ENCODE measurements at places on chromosomes 16 and 17.

GRCh38 chr17:78884148-78884825 lies 18.7 kb downstream of the CEP295NL start:
- DNase-seq = peak; percentile 46

GRCh38 chr17:416293-417206 lies 63.9 kb upstream of the RPH3AL start:
- no peak for DNase-seq

DNA sequence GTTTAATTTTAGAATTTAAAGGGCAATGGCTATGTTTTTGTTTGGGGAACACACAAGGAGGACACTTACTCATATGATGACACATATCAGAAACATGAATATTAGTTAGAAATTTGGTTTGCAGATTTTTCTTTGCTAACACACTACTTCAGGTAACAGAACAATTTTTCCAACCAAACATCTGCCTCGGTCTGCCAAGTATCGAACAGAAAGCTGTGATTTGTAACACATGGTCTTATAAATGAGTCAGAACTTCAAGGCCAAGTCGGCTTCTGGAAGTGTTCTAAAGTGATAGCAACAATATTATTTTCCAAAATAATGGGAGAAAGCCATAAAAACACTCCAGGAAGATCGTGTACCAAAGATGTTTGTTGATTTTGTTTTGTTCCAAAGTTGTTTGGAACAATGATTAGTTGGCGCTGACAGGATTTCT lies 75.9 kb upstream of the PMFBP1 start:
- no peak for DNase-seq

GRCh38 chr17:50255766-50256635 lies 18.3 kb upstream of the TMEM92 start:
- DNase-seq = no peak

DNA sequence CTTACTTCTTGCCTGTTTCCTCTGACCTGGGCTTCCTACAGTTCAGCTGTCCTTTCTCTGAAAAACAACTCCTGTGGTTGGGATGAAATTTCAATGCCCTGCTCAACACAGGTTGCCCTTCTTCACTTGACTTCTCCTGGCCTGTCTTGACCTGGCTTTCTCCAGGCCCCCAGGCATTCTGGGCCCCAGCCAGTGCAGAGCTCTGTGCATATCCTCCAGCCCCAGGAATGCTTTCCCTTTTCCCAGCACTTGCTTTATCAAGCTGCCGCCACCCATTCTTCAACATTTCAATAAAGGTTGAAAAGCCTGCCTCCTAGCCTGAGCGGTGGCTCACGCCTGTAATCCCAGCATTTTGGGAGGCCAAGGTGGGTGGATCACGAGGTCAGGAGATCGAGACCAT lies 10.8 kb downstream of the ODAD4 start:
- DNase-seq = no peak

GRCh38 chr16:1159325-1159972 lies 6.5 kb downstream of the CACNA1H start:
- no peak for DNase-seq

- no peak for DNase-seq
These were observed 135.6 kb downstream of the AATF start for GRCh38 chr17:37084372-37084771.

DNA sequence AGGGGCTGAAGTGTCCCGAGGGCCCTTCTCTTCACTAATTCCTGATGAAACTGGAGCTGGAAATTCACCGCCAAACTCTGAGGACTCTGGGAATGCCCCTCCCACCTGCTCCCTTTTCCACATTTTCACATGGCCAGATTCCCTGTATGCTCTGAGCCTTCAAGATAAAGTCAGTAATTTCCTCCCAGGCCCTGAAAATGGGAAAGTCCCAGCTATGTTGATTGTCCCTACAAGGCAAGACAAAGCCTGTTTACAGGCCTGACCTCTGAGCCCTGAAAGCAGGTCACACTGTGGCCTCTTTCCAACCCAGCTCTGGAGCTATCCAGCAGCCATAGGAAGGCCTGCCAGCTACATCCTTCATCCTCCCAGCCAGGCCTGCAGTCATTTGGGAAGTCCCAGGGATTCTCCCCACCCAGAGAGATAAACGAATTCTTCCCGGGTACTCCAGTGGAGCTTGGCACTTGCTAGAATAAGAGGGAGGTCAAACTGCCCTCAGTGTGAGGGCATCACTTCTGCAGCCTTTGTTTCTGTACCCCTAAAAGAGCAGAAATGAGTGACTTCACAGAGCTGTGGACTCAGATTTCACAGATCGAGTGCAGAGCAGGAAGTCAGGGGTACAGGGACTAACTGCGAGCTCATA lies 19.6 kb upstream of the CCL2 start:
- DNase-seq = peak; percentile 87

- peak; percentile 64 for DNase-seq
These were observed 77.0 kb downstream of the MRC2 start for GRCh38 chr17:62704381-62704971.
